ENCODE measurements at places on chromosomes 2 and 18.

- peak; percentile 86 for DNase-seq
Measured at GRCh38 chr2:126655500-126656430, at the start of gene GYPC. Gene GYPC, plus strand, starts transcription at chr2:126656158. Its CDS starts 106 bp downstream, at chr2:126656264.

DNA sequence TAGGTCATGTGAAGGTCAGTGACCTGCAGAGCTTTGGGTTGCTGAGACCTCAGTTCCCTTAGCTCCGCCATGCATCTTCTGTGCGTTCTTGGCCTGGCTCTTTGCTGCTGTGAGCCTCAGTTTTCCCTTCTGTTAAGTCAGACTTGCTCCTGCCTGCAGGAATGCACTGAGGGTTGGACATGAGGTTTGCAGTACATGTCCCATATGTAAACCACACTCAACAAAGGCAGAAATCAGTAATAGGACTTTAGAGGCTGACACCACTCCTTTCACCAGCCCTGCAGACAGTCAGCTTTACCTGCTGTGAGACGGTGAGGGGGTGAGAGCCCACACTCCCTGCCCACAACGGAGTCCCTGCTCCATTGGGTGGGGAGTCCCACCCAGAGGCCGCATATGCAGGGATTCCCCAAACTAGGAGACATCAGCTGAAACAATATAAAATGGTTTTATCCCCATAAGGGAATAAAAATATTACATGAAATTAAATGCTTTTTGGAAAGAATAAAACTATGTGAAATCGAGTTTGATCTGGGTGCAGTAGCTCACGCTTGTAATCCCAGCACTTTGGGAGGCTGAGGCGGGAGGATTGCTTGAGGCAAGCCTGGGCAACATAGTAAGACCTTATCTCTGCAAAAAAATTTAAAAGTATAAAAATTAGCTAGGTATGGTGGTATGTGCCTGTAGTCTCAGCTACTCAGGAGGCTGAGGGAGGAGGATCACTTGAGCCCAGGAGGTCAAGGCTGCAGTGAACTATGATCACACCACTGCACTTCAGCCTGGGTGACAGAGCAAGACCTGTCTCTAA is 55.1 kb downstream of the MYO7B start:
- no peak for DNase-seq

- no peak for DNase-seq
Measured at GRCh38 chr18:63523660-63524059, 18.5 kb upstream of the SERPINB12 start.

- no peak for DNase-seq
Measured at GRCh38 chr2:150485871-150486538, 1.5 kb downstream of the RND3 start.

- no peak for DNase-seq
Measured at GRCh38 chr2:102940684-102941083, 178.9 kb downstream of the TMEM182 start.

DNA sequence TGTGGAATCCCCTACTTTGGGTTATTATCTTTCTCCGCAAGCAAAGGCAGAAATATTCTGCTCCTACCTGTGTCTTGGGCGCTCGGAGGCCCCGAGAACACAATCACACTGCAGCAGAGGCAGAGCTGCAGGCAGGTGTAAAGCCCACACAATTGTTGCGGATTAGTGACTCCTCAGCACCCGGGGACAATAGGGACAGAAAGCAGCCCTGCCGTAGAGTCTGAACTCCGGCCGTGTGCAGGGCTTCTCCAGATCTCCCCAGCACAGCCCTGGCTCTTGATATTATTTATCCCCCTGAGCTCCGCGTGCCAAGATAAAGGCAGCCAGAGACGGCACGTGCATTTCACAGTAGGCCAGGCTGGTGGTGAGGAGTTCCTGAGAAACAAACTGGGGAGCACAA is 229.2 kb downstream of the EN1 start:
- DNase-seq = no peak

DNA sequence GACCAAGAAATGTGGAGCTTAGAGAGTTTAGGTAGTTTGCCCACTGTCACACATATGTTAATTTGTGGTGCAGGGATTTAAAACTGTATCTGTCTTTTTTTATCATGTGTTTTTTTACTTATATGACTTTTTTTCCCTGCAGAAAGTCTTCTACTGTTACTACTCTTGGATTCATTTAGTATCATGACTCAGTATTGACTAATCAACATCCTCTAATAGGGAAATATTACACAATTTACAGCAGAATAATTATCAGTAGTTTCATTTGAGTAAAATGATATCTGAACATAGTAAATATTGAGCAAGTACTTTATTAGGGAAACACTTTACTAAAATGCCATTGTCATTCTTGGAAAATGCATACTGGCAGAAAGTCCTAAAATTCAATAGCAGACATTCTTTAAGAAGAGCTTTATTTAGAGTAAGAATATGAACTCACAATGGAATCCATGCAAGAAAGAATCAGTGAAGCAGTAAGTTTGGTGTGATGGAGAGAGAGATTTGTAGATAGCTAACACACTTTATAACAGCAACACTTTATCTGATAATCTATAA is 425.9 kb upstream of the SLC8A1 start:
- DNase-seq = no peak

GRCh38 chr2:71476495-71476894 is 23.1 kb downstream of the DYSF start:
- DNase-seq = peak; percentile 38

DNA sequence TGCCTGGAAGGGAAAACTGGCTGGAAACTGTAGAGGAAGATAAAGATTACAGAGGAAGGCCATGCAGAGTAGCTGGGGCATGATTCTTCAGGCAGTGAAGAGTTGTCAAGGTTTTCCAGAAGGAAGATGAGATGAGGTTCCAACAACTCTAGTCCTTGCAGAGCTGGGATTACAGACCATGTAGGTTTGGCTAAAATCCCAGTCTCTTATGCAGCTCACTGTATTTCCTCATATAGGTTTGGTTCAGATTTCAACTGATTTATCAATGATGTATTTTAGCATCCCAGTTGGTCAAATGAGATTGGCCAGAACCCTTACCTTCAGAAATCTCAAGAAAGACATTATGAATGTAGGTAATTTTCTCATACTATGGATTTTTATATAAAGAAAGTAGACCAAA is 16.4 kb downstream of the FAP start:
- DNase-seq = no peak

- no peak for DNase-seq
Measured at GRCh38 chr2:205769879-205770278, 87.6 kb downstream of the NRP2 start.

GRCh38 chr18:72339976-72340375 is 204.2 kb downstream of the CBLN2 start:
- DNase-seq = no peak

DNA sequence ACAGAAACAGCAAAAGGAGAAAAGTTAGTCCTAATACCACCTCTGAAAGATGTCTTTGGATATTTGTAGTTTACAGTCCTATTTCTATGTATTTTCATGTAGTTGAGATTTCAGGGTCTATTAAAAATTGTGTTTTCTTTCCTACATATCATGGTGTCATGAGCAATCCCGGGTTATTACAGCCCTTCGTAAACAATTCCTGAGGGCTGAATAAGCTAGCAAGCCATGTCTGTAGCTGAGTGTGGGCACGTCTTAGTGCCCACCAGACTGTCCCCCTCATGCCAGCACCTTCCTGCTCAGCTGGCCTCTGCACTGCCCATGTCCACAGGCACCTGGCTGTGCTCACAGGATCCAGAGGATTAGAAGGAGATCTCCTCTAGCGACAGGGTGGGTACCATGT is 60.6 kb downstream of the CTIF start:
- DNase-seq = no peak

GRCh38 chr2:9778471-9779316 is 64.6 kb upstream of the TAF1B start:
- DNase-seq = no peak

- DNase-seq = no peak
Measured at GRCh38 chr2:122249673-122250072, 494.2 kb downstream of the TSN start.

GRCh38 chr18:67183398-67183797 is 333.1 kb downstream of the DSEL start:
- DNase-seq = no peak

- no peak for DNase-seq
Measured at GRCh38 chr2:219886615-219887014, 259.2 kb downstream of the SLC4A3 start.

DNA sequence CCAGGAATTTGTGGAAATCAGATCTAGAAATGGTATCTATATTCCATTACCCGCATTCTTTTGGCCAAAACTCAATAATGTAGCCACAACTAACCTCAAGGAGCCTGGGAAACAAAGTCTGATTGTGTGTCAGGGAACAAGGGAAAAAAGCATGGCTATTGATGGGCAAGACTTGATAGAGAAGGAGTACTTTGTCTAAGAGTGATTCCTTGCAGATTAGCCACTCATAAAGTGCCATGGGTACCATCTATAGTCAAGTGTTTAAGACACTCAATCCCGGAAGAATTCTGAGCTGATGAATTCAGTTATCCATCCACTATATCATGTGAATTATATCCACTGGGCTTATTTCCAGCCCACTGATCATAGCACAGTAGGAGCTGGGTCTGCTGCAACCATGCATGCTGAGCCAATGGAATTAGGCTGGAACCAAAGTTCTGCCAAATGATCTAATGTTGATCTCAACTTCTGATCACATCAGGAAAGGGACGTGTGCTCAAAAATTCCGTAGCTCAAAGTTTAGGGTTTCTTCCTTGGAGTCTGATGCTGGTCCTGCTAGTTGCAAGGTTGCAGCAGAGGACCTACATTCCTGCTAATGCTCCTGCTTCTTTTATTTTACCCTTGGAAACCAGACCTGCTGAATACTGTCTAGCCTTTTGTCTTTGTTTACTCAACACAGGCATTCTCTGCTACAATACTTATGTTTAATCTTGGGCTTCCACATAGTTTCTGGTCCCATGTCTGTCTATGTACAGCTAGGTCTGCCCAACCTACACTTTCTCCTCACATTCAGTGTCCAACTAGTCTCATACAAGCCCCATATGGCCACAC is 629.7 kb downstream of the IRS1 start:
- no peak for DNase-seq

DNA sequence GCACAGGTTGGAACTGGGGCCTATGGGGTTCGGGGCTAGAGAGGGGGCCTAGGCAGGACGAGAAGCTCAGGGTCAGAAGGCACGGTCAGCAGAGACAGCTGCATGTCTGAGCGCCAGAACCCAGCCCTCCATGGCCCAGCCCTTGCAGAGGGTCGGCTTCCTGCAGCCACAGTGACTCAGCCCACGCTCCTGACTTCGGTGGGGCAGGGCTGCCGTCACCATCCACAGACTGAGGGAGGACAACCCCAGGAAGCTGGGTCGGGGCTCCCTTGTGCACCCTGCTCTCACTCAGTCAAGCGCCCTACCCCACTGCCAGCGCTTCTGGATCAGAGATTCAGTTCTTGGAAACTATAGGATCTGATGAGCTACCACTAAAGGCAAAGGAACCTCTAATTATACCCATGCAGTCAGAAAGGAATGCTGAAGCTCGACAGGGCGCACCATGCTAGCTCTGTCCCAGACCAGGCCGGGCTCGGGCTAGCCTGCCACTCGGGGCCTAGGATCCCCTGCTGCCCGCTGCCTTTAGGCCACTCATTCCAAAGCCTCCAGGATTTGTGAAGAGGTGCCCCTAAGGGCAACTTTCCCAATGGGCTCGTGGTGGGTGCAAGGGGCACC is 3.0 kb downstream of the ACTR1B start:
- no peak for DNase-seq

DNA sequence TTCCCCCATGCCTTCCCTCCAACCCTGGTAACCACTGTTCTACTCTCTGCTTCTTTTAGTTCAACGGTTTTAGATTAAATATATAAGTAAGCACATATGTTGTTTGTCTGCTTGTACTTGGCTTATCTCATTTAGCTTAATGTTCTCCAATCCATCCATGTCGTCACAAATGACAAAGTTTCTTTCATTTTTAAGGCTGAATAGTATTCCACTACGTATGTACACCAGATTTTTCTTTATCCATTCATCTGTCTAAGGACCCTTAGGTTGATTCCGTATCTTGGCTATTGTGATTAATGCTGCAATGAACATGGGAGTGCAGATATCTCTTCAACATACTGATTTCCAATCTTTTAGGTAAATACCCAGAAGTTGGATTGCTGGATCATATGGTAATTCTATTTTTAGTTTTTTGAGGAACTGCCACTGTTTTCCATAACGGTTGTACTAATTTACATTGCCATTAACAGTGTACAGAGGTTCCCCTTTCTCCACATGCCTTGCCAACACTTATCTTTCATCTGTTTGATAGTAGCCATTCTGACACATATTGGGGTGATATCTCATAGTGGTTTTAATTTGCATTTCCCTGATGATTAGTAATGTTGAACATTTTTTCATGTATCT is 8.1 kb downstream of the ASB3 start:
- DNase-seq = peak; percentile 10

- no peak for DNase-seq
Measured at GRCh38 chr2:150759531-150759930, 272.1 kb upstream of the RND3 start.

GRCh38 chr18:23927821-23928746 is 86.5 kb upstream of the TTC39C start:
- DNase-seq = no peak

DNA sequence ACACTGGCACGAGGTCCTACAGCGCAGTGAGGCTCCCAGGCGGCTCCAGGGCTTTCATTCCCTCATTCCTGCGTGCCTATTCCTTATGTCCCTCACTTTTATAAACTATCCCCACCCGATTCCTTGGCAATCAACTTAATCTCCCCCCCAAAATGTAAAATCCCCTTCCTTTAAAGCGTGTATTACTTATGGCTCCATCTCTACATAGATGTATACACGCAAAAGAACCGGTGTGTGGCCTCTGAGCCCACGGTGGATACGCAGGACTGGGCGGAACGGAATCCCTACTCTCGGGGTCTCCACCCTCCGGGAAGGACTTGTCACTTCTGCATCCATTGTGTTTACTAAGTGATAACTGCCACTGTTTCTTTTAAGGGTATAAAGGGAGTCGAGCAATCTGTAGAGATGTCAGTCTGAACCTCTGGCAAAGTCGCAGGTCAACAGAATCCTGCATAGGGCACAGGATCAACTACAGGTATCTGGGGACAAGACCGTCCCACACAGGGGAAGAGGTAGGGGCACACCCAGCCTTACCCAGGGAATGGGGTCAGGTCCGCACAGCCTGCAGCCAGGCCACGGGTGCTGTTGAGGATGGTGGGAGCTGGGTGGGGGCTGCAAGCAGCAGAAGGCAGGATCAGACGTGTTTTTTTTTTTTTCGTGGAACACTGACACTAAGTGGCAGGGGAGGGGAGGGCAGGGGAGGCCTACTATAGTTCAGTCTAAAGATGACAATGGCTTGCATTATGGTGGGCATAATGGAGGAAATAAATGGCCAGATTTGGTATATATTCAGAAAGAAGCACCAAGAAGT is 42.1 kb downstream of the HDLBP start:
- no peak for DNase-seq

DNA sequence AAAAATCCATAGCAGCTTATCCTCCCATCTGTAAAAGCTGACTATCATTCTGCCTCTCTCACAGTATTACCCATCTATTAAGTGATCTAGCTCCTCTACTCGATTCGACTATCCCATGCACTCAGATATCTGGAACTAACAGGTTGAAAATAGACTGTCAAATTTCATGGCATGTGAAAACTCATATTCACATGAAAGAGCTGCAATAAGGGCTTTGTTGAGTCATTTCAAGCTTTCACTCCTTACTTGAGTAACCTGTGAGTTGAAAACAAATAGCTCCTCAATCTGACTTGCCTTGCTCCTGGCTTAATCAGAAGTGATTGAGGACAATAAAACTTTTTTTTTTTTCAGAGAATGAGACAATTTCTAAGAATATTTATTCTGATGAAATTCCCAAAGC is 192.4 kb upstream of the ERBB4 start:
- DNase-seq = no peak

Data from CD14-positive monocyte (primary cell).